Progenitor cell of endocrine pancreas (in vitro differentiated cells): ENCODE measurements at places on chromosomes 2 and 18. TPM values are rescaled to one million over a fixed set of nuclear protein-coding genes. Genes with fewer than 3 reads are reported as not detected.

GRCh38 chr2:118119761-118120400 lies 31.6 kb downstream of the INSIG2 start:
- no peaks in the 10 kb centered on the region for H3K27me3 ChIP-seq
- H3K27ac ChIP-seq: no peak overlapping the region
- H3K4me1 ChIP-seq: peaks cover 32% of the 10 kb centered on the region
- peaks cover 2% of the 10 kb centered on the region for H3K36me3 ChIP-seq
- H3K4me3 ChIP-seq: no peak overlapping the region
- DNase-seq: no peak

- no peak for DNase-seq
- no peaks in the 10 kb centered on the region for H3K27me3 ChIP-seq
- H3K4me1 ChIP-seq: peaks cover 17% of the 10 kb centered on the region
- H3K36me3 ChIP-seq: peaks cover 4% of the 10 kb centered on the region
- H3K4me3 ChIP-seq: no peak overlapping the region
- no peak overlapping the region for H3K27ac ChIP-seq
These were observed 6.8 kb downstream of the MBD2 start for GRCh38 chr18:54217624-54218023.

The RAD51AP2 gene
- 0.07 and 0.13 TPM in 2 replicates for total RNA-seq

GRCh38 chr2:44736270-44736942 lies 205.1 kb upstream of the SIX3 start:
- H3K27ac ChIP-seq: no peak overlapping the region
- no peak overlapping the region for H3K4me3 ChIP-seq

GRCh38 chr2:209579230-209579749 lies 155.4 kb downstream of the MAP2 start:
- H3K36me3 ChIP-seq: no peaks in the 10 kb centered on the region
- no peak for DNase-seq
- no peak overlapping the region for H3K27ac ChIP-seq
- H3K4me3 ChIP-seq: no peak overlapping the region
- H3K4me1 ChIP-seq: peaks cover 1% of the 10 kb centered on the region
- no peaks in the 10 kb centered on the region for H3K27me3 ChIP-seq

GRCh38 chr2:46309052-46309953 lies 12.1 kb downstream of the EPAS1 start:
- no peak overlapping the region for H3K27ac ChIP-seq
- no peak for DNase-seq
- peaks cover 2% of the 10 kb centered on the region for H3K36me3 ChIP-seq
- H3K27me3 ChIP-seq: peaks cover 15% of the 10 kb centered on the region
- no peak overlapping the region for H3K4me3 ChIP-seq
- H3K4me1 ChIP-seq: peaks cover 43% of the 10 kb centered on the region

- no peak for DNase-seq
- no peak overlapping the region for H3K27ac ChIP-seq
- no peaks in the 10 kb centered on the region for H3K27me3 ChIP-seq
- no peaks in the 10 kb centered on the region for H3K4me1 ChIP-seq
- no peaks in the 10 kb centered on the region for H3K36me3 ChIP-seq
These were observed 403.1 kb downstream of the IRS1 start for GRCh38 chr2:226396541-226396940.

The LRRTM1 gene
- total RNA-seq: 1.6 and 1.9 TPM in 2 replicates

GRCh38 chr2:38380397-38381130 lies 3.5 kb upstream of the ATL2 start:
- H3K27ac ChIP-seq: no peak overlapping the region
- peaks cover 19% of the 10 kb centered on the region for H3K4me1 ChIP-seq
- H3K4me3 ChIP-seq: no peak overlapping the region
- H3K36me3 ChIP-seq: no peaks in the 10 kb centered on the region

DNA sequence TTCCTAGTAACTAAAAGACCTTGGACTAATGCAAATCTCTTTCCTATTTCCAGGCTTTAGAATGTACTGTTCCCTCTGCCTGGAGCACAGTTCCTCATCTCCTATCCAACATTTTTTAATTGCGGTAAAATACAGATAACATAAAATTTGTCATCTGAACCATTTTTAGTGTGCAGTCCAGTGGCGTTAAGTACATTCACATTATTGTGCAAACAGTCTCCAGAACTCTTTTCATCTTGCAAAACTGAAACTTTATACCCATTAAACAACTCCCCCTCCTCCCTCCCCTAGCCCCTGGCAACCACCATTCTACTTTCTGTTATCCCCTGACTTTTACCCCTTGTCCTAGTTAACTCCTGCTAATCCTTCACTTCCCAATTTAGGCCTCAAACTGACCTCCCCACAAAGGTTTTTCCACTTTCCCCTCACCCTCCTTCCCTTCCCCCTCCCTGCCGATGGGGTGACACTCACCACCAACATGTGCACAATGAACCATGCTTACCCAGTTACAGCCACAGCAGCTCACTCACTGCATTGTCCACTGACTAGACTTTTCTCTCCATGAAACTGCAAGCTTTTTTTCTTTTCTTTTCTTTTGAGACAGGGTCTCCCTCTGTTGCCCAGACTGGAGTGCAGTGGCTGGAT lies 54.8 kb downstream of the KIAA2012 start:
- no peaks in the 10 kb centered on the region for H3K27me3 ChIP-seq
- H3K4me3 ChIP-seq: no peak overlapping the region
- no peak for DNase-seq
- peaks cover 12% of the 10 kb centered on the region for H3K4me1 ChIP-seq
- peak overlapping the region; percentile 20 for H3K27ac ChIP-seq

The RUFY4 gene
- not detected in 2 replicates for total RNA-seq

The VIT gene
- total RNA-seq: not detected in 2 replicates

The COQ10B gene
- 11.0 and 11.8 TPM in 2 replicates for total RNA-seq

DNA sequence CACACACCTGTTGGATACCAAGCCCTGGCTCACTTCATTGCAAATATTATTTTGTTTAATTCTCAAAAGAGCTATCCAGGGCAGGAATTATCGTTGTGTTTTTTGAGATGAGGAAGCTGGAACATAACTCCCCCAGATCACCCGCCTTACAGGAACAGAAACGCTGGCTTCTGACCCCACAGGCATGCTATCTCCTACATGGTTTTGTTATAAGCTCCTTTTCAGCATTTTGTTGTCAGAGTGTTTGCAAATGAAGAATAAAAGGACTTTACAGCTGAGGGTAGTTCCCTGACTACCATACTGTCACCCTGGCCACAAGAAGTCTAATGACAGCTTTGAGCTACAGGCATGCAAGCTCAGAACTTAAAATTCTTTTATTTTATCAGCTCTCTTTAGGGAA lies 62.0 kb upstream of the MRPS9 start:
- H3K36me3 ChIP-seq: no peaks in the 10 kb centered on the region
- no peaks in the 10 kb centered on the region for H3K4me1 ChIP-seq
- H3K27me3 ChIP-seq: no peaks in the 10 kb centered on the region
- H3K27ac ChIP-seq: no peak overlapping the region
- H3K4me3 ChIP-seq: no peak overlapping the region

The HOXD8 gene
- not detected in 2 replicates for total RNA-seq

- H3K27me3 ChIP-seq: no peaks in the 10 kb centered on the region
- no peaks in the 10 kb centered on the region for H3K4me1 ChIP-seq
- no peak for DNase-seq
- H3K27ac ChIP-seq: no peak overlapping the region
- peaks cover 18% of the 10 kb centered on the region for H3K36me3 ChIP-seq
These were observed 9.2 kb downstream of the RNMT start for GRCh38 chr18:13735681-13736080.

The HADHB gene
- total RNA-seq: 62.0 and 71.1 TPM in 2 replicates

DNA sequence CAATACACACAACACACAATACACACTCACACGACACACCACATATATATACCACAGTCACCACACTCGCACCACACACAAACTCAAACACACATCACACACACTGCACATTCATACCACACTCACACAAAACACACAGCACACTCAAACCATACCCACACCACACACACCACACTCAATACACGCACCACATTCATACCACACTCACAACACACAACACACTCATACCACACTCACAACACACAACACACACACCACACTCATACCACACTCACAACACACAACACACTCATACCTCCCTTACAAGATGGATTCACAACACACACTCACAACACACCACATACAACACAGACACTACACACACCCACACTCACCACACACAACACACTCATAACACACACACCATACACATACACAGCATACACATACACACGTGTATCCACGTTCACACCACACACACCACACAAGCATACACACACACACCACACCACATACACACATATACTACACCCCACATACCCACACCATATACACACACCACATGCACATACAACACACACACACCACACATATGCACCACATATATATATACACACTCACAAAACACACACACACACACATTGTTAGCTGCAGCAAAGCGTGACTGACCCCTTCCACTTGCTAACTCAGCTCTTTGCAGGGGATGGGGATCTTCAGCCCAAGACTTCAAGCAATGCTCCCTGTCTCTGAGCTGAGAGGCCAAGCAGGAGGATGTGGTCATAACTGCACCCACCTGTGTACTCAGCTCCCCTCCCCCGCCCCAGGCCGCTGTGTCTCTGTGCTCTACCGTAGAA lies 59.0 kb downstream of the SDC1 start:
- H3K36me3 ChIP-seq: no peaks in the 10 kb centered on the region
- H3K27ac ChIP-seq: no peak overlapping the region
- H3K4me1 ChIP-seq: peaks cover under 1% of the 10 kb centered on the region
- DNase-seq: no peak

The MPHOSPH10 gene
- total RNA-seq: 55.4 and 69.2 TPM in 2 replicates

The GRHL1 gene
- total RNA-seq: 13.4 and 14.4 TPM in 2 replicates

DNA sequence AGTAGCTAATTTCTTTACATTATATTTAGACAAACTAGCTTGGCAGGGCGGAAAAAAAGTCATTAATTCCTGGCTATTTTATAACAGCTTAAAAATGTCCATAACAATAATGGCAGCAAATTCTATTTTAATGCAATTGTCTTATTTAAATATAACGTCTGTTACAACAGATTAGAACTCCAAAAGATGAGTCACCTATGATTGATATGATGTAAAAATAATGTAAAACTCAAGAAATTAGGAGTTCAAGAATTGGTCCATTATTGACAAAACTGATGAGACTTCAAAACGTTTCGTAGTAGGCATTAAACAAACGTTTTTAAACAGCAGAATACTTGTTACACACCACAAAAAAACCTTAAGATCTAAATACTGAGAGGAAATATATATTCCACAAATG lies 2.7 kb downstream of the XPO1 start:
- H3K36me3 ChIP-seq: peaks cover 8% of the 10 kb centered on the region
- peaks cover 38% of the 10 kb centered on the region for H3K4me1 ChIP-seq

DNA sequence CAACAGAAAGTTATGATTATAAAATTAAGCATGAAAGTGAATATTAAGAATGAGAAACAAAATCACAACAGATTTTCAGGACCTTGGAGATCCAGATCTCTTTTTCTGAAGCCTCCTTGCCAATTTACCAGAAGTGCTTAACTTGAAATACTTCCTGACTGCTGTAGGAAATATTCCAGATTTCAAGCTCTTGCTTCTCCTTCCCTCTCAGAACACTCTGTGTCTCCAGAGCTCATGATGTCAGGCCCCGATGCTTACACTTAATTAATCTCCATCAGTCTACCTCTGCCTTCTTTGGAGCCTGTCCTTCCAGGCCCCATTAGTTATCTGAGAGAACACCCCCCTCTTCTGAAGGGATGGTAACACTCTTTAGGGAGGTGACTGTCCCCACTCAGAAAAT lies 20.7 kb upstream of the NT5C1B start:
- peaks cover 10% of the 10 kb centered on the region for H3K4me1 ChIP-seq
- H3K4me3 ChIP-seq: no peak overlapping the region
- H3K27ac ChIP-seq: no peak overlapping the region

GRCh38 chr2:58398406-58398805 lies 157.3 kb upstream of the FANCL start:
- H3K27me3 ChIP-seq: no peaks in the 10 kb centered on the region
- no peak overlapping the region for H3K27ac ChIP-seq
- H3K4me3 ChIP-seq: no peak overlapping the region
- DNase-seq: no peak

The MRO gene
- 0.13 TPM in 1 of 2 replicates, not detected in the other for total RNA-seq

DNA sequence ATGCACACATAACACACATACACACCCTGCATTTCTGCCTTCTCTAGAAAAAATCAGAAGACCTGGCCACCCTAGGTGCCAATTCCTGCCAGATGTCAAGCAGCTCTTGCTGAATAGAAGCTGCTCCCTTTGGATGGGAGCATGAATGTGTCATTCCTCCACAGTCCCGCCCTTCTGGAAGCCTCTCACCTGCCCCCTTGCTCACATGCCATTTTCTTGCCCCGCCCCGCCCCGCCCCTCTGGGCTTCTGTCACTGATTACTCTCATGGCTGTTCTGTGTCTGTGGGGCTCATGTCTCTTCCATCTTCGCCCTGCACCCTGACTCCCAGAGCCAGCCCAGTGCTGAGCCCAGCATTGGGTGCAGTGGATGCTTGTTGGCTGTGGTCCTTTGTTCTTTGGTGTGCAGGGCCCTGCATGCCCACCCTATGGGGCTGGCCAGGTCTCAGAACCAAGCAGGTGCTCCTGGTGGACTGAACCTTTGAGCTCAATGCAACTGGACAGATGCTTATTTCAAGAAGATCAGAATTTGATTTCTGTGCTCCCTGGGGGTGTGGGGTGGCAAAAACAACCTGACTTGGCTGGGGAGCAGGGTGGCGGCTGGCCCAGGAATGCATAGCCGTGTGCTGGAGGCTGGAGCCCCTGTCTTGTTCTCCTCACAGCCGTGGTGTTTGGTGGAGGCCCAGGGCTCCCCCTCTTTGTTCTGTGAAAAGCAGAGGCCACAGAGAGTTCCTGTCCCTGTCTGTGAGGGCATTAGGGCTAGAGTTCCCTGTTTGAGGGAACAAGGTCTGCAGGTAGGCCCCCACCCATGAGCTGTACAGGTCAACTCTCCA lies 140.6 kb upstream of the GLI2 start:
- no peaks in the 10 kb centered on the region for H3K36me3 ChIP-seq
- no peak for DNase-seq
- peaks cover 50% of the 10 kb centered on the region for H3K27me3 ChIP-seq
- peaks cover 14% of the 10 kb centered on the region for H3K4me1 ChIP-seq
- no peak overlapping the region for H3K27ac ChIP-seq
